ENCODE measurements at places on chromosomes 12 and 14. TPM values are rescaled to one million over a fixed set of nuclear protein-coding genes. Genes with fewer than 3 reads are reported as not detected.

The PLEKHD1 gene
- total RNA-seq = 0.23 TPM

The LMNTD1 gene
- total RNA-seq = 4.6 TPM

The ACOT6 gene
- total RNA-seq = not detected

The TCTN1 gene
- 58.6 TPM for total RNA-seq

The KRT73 gene
- total RNA-seq = not detected

The RAN gene
- 416 TPM for total RNA-seq

The SLC5A8 gene
- total RNA-seq = 0.46 TPM

The TAS2R30 gene
- 9.5 TPM for total RNA-seq

The RALGAPA1 gene
- 189 TPM for total RNA-seq

The TAS2R7 gene
- total RNA-seq = 0.69 TPM

The NRIP2 gene
- total RNA-seq = 0.23 TPM

The C12orf43 gene
- 19.8 TPM for total RNA-seq

The RNF212B gene
- not detected for total RNA-seq

The AKAP3 gene
- 3.7 TPM for total RNA-seq

The ZNF891 gene
- total RNA-seq = 9.5 TPM

The MGP gene
- 3.0 TPM for total RNA-seq

The ETV6 gene
- 4.4 TPM for total RNA-seq

The ACSS3 gene
- total RNA-seq = 9.2 TPM

The PTGER2 gene
- total RNA-seq = 0.46 TPM

The ZNF705A gene
- total RNA-seq = not detected

The SLC7A8 gene
- 14.8 TPM for total RNA-seq

The PKP2 gene
- 6.9 TPM for total RNA-seq

The WBP11 gene
- 28.4 TPM for total RNA-seq

The BCL2L14 gene
- not detected for total RNA-seq

The SALL2 gene
- total RNA-seq = 30.4 TPM

The PLCZ1 gene
- 2.3 TPM for total RNA-seq

The CELA1 gene
- total RNA-seq = not detected

The SSPN gene
- 16.6 TPM for total RNA-seq

The SYNE3 gene
- 4.6 TPM for total RNA-seq

The LRRC74A gene
- total RNA-seq = not detected

The GAS2L3 gene
- 39.7 TPM for total RNA-seq
